ENCODE measurements at places on chromosomes 1 and 21.

- DNase-seq, result no peak
Measured at GRCh38 chr1:83626603-83627002, 372.3 kb downstream of the TTLL7 start.

DNA sequence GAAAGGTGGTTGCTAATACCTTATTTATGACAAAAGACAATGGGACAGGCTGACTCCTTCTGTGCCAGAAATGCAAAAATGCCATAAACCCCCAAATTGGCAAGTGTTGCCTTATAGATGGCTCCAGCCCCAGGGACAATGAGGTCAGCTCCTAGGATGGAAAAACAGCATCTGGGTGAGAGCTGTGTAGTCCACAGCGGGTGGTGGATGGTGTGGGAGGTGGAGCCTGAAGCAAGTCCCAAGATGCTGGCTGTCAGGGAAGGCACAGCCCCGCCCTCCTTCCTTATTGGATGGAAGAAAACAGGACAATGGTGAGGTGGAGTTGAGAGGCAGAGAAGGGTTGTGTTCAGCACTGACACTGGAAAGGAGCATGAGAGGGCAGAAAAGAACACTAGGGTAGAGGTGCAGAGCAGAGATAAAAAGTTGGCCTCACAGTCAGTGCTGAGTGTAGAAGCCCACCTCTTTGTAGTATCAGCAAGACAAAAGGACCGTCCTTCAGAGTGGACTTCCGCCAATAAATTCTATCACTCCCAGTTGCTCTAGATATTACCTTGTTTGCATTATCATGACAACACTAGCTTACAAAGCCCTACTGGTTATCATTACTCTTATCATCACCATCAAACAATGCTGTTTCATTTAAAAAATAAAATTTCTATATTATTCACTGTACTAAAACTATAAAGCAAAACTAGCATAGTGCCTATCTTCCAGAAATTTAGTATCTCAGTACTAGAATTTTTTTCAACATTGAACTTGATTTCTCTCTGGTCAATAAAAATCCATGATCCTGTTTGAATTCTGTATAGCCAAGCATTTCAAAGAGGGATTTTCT lies 3.7 kb upstream of the SDE2 start:
- DNase-seq, result no peak

DNA sequence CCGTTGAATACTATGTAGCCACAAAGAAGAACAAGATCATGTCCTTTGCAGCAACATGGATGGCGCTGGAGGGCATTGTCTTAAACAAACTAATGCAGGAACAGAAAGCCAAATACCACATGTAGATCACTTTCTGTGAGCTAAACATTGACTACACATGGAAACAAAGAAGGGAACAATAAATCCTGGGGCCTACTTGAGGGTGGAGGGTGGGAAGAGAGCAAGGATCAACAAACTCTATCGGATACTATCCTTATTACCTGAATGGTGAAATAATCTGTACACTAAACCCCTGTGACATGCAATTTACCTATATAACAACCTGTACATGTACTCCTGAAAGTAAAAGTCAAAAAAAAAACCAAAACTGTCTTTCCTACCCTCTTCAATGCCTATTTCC lies 40.8 kb upstream of the CD55 start:
- DNase-seq, result no peak

DNA sequence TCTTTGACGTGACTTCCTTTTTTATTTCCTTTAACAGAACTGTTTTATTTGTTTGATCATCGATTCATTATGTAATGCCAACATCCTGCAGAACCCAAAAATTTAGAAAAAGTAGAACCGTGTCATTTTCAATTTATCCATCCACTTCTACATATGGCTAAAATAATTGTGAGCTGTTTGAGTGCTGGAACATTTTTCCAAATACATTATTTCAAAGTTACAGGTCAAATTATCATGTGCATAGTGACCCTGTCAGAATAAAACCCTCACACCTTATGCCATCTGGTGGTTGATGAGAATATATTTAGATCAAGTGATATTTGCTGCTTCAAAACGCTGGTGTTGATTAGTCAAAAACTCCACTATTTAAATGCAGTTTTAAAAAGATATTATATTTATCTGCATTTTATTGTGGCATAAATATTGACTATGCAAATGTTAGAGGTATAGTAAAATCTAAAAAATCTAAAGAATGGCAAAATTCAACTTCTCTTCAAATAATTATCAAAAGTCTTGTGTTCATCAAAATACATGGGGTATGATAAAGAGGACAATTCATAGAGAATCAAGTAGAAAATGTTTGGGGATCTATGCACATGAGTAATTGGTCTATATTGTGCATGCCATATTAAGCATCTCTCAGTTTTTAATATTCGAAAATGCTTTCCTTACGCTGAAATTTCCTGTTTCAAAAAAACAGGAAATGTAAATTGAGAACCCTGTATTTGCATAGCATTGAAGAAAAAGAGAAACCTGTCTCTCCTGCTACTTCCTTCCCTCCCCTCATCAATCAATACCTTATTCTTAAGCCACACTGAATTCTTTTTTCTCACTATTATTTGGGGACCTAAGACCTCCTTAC lies 39.7 kb downstream of the UBE2U start:
- DNase-seq, result no peak

DNA sequence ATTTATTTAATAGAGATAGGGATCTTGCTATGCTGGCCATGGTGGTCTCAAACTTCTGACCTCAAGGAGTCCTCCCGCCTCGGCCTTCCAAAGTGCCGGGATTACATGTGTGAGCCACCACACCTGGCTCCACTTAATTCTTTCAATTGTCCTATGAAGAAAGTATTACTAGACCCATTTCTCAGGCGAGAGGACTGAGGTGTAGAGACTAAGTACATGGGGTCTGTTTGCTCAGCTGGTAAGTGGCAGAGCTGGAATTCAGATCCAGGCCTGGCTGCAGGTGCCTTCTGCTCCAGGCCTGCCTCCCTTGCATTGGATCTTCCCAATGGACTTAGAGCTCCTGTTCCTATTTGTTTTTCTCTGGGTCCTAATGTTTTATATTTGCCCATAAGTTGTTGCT lies 55.5 kb downstream of the HTR6 start:
- DNase-seq, result no peak

DNA sequence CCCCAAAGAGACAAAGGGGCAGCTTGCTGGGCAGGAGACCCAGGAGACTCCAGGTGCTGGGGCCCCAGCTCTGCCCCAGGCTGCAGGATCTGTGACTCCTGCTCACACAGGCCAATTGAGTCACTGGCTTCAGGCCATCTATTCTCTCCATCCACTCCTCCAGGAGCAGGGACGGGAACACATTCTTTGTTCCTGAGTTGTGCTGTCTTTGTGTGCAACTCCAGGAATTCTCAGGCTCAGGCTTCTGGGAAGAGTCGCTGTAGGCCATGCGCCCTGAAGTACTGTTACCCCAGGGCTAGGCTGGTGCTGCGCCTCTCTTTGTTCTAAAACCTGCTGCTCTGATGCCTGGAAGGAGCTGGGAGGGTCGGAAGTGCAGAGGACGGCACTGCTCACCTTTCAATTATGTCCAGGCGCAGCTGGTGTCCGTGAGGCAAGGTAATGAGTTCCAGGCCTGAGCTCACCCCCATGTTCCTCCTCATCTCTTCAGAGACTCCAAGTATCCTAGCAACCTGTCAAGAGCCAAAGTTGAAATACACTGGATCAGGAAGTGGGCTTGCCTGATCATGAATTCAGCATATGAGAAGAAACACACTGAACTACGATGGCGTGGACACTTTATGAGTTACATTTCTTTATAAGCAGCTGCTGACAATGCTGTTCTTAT lies 105.9 kb downstream of the BCAR3 start:
- DNase-seq, result no peak

DNA sequence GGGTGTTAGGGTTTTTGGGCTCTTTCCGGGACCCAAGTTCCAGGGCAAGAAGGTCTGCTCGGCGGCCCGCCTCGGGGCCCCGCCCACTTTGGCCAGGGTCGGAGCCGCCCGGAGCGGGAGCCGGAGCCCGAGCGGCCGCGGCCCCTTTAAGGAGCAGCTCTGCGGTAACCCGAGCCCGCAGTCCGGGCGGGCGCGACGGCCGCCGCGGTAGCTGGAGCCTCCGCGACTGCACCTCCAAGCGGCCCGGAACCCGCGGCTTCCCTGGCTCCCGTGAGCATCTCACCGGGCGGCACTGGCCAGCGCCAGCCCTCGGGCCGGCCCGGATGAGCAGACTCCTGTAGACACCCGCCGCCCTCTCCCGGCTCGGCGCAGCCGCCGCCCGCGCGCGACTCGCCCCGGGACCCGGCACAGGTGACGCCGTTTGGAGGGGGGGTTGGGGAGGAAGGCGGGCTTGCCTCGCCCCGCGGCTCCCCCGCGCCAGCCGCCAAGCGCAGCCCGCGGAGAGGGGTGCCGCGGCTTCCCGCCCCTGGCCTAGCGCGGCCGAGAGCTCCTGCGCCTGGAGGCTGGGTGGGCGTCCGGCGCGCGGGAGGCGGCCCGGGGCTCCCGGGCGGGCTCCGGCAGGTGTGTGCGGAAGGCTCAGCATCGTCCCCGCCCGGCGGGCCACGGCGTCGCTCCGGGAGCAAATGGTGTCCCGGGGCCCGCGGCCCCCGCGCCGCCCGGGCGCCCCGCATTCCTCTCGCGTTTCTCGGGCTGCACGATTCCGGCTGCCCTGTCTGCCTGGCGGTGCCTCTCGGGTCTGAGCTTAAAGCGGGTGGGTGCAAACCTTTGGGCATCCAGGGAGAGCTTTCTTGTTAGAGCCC lies at the start of gene TLCD4:
Gene TLCD4, plus strand, starts transcription at position 149 of the 860 bp plus-strand sequence. CDS start 26,547 bp downstream, outside the sequence.
- DNase-seq, result no peak

GRCh38 chr1:89816366-89816765 lies 4.5 kb upstream of the LRRC8D start:
- DNase-seq, result no peak

DNA sequence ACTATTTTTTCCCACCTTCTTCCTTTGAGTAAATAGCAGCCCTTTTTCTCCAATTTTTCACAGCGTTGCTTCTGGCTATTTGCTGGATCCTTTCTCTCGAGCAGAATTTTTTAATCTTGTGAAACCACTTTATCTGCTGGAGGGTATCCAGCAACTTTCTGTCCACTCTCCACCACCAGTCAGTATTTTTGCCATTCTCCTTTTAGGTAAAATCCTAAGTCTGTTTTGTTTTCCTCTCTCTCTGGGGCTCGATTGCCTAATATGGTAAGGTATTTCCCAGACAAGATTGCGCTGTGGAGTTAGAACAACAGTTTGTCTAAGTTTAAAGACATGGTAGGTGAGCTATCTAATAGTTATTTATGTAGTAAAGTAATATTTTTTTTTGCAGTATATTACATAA lies 156.9 kb downstream of the PPP1R12B start:
- DNase-seq, result no peak

- no peak for DNase-seq
Measured at GRCh38 chr1:6743189-6744101, 41.8 kb upstream of the CAMTA1 start.

- DNase-seq, result no peak
Measured at GRCh38 chr1:53850082-53850673, 12.1 kb upstream of the NDC1 start.

- DNase-seq, result no peak
Measured at GRCh38 chr1:38997901-38998190, 6.8 kb downstream of the AKIRIN1 start.

- no peak for DNase-seq
Measured at GRCh38 chr21:43740497-43741156, 21.7 kb downstream of the PDXK start.

GRCh38 chr1:67732750-67733151 lies 47.8 kb downstream of the GADD45A start:
- DNase-seq, result no peak

DNA sequence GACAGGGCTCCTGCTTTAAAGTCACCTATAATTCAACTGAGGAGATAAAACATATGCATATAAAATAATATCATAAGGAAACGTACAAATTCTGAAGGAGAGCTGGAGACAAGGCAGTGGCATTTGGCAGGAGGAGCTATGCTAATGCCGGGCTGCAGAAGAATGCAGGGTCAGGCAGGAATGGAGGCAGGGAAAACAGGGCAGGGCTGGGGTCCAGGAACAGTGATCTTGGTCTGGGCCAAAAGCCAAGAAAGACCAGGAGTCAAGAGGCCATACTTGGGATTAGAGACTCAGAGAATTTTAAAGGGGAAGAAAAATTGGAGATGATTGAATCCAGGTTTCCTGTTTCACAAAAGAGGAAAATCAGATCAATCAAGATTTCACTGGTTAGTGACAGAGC lies 20.0 kb upstream of the BRDT start:
- DNase-seq, result no peak

DNA sequence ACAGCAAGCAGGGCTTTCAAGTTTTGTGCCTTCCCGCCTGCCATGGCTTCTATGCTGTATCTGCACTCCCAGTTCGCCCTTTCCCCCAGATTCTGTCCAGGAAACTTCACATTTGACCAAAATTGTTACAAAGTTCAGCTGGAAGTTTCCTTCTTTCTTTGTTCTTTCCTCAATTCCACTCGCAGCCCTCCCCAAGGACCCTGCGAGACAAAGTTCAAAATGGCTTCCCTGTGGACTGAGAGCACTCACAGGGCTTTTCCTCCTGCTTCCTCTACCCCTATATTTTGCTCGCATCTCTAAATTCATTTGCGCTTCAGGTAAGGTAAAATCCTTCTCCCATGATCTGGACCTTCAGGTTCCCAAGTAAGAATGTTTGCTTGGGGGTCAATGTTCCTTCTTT lies 1348.4 kb upstream of the B3GALT2 start:
- DNase-seq, result no peak

DNA sequence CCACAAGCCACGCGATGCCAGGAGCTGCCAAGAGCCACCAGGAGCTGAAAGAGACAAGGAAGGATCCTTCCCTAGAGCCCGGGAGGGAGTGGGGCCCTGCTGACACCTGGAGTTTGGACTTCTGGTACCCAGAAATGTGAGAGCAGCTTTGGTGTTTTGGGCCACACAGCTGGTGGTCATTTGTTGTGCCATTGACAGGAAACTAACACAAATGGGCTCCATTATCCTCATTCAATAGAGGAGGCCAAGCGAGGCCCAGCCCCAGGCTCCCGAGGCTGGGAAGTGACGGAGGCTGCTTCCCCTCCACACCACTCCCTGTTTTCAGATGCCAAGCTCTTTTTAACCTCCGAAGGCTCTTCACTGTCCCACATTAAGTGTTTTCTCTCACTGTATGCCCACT lies 25.5 kb downstream of the DHRS3 start:
- DNase-seq, result no peak

- DNase-seq, result no peak
Measured at GRCh38 chr1:192256674-192257334, 60.0 kb upstream of the RGS21 start.

- no peak for DNase-seq
Measured at GRCh38 chr1:172585861-172586260, 52.9 kb downstream of the SUCO start.

DNA sequence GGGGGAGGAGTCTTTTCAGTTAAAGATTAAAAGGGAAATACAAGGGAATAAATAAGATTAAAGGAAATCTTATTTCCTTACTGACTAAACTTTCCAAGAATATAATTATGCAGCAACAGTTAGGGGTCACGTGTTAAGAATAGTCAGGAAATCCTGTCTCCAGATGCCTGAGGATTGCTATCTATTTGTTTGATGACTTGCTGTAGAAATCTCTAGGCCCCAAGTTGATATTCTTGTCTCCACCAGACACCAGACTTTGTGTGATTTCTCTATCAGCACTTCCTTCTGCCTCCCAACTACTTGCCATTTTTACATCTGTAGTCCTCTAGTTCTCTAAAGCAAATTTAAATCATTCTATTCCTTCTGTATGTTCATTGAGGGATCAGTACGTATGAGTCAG lies 77.5 kb downstream of the RPAP2 start:
- DNase-seq, result no peak
